Calu3 (cell line): ENCODE measurements at places on chromosomes 2 and 18. TPM values are rescaled to one million over a fixed set of nuclear protein-coding genes. Genes with fewer than 3 reads are reported as not detected.

GRCh38 chr2:182903566-182903965 lies 37.1 kb upstream of the FRZB start:
- H3K27ac ChIP-seq: no peak overlapping the region
- no peaks in the 10 kb centered on the region for H3K4me1 ChIP-seq
- no peak overlapping the region for H3K4me3 ChIP-seq
- DNase-seq: no peak
- H3K36me3 ChIP-seq: peaks cover 17% of the 10 kb centered on the region

DNA sequence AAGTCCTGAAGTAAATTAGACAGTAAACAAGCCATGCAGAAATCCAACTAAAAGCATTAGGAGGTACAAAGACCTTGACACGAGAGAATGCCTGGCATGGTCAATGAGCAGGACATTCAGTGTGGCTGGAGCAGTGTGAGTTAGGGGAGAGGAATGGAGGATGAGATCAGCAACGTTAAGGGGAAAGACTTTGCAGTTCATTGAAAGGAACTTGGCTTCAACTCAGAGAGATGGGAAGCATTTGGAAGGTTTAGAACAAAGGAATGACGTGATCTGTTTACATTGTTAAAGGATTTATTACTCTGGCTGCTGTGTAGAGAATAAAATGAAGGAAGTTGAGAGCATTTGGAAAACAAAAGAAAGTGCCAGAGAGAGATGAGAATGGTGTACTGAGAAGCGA lies 621.3 kb downstream of the XIRP2 start:
- H3K36me3 ChIP-seq: no peaks in the 10 kb centered on the region
- peaks cover 9% of the 10 kb centered on the region for H3K4me1 ChIP-seq
- no peak for DNase-seq

DNA sequence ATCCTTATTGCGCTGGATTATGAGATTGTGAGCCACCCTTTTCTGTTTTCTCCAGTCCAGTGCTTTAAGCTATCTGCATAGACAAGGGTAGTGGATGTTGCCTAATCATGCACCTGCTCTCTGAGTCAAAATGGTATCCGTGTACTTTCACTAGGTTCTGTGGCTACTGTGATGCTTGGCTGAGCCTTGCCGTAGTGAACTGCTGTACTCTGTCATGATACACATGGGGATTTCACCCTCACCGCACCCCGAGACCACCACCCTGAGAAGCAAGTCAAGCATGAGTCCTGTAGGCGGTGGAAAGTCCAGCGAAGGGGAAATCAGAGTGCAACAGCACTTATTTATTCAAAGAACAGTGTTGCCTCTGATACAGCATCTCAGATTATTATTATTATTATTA lies 55.0 kb downstream of the ARHGAP25 start:
- DNase-seq: no peak
- H3K27ac ChIP-seq: no peak overlapping the region
- H3K4me3 ChIP-seq: no peak overlapping the region
- H3K4me1 ChIP-seq: no peaks in the 10 kb centered on the region
- no peaks in the 10 kb centered on the region for H3K36me3 ChIP-seq
- peaks cover 31% of the 10 kb centered on the region for H3K27me3 ChIP-seq

GRCh38 chr2:11100976-11101375 lies 54.3 kb upstream of the SLC66A3 start:
- no peak overlapping the region for H3K4me3 ChIP-seq
- DNase-seq: no peak
- no peak overlapping the region for H3K27ac ChIP-seq
- peaks cover 9% of the 10 kb centered on the region for H3K36me3 ChIP-seq

Gene OR6B3
- not detected in 2 replicates for total RNA-seq

- H3K27ac ChIP-seq: no peak overlapping the region
- no peak overlapping the region for H3K4me3 ChIP-seq
- H3K27me3 ChIP-seq: no peaks in the 10 kb centered on the region
- DNase-seq: peak; percentile 7
- no peaks in the 10 kb centered on the region for H3K36me3 ChIP-seq
These were observed 375.7 kb downstream of the EIPR1 start for GRCh38 chr2:3001615-3002560.

Gene LAMA3
- 207 and 233 TPM in 2 replicates for total RNA-seq

DNA sequence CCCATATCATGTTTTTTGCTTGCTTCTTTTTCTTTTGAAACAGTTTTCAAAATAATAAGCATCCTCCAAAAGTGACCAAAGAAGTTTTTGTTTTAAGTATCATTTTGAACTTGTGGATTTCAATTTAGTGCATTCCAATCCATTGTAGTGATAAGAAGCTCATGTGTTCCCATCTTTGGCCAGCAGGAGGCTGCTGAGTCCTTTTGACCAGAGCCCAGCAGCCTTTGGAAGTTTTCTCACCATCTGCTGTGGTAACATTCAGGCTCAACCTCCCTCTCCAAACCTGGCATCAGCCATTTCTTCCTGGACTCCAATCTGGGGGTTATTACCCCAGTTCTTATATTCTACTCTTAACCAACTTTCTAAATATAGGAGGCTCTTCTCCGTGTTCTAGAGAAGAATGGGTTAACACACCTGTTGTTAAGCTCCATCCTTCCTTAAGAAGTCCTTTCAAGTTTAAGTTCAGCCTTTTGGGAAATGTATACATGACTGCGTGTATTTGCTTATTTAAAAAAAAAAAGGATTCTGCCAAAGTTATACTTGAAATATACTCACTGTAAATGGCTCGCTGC lies 39.0 kb upstream of the MAL start:
- no peaks in the 10 kb centered on the region for H3K4me1 ChIP-seq
- DNase-seq: peak; percentile 64
- no peak overlapping the region for H3K27ac ChIP-seq
- H3K36me3 ChIP-seq: no peaks in the 10 kb centered on the region
- no peak overlapping the region for H3K4me3 ChIP-seq

- H3K36me3 ChIP-seq: peaks cover 33% of the 10 kb centered on the region
- peak overlapping the region; percentile 52 for H3K27ac ChIP-seq
- DNase-seq: peak; percentile 35
- no peaks in the 10 kb centered on the region for H3K27me3 ChIP-seq
- H3K4me3 ChIP-seq: no peak overlapping the region
- H3K4me1 ChIP-seq: peaks cover 43% of the 10 kb centered on the region
These were observed 39.0 kb downstream of the RALB start for GRCh38 chr2:120291401-120292311.

DNA sequence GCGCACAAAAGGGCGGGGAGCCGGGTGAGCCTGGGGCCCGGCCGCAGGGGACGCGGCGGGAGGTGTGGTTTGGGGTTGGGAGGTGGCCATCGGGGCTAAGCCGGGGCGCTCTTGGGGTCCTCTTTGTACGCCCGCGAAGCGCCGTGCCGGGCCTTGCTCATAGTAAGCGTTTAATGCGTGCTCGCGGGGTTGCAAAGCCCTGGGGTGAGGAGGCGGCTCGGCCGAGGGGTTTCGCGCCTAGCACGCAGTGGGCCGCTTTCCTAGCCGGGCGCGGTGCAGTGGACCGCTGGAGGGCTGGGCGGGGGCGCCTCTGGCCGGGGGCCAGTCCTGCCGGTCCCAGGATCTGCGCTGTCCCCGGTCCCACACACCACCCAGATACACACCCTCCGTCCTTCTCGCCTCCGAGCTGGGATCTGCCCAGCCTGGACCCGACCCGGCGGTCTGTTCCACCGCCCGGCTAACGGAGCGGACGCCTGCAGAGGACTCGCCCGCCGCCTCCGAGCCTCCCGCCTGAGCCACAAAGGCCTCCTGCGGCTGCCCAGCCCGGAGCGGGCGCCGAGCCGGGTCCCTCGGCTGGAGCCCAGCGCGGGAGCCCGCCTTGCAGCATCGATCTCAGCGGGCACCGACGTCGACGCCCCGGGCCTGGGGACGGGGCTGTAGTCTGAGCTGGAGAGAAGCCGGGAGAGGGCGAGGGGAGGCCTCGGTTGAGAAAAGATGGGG lies 564 bp downstream of the DPYSL5 start:
- H3K4me1 ChIP-seq: no peaks in the 10 kb centered on the region
- no peak overlapping the region for H3K27ac ChIP-seq
- H3K27me3 ChIP-seq: peaks cover 89% of the 10 kb centered on the region
- H3K36me3 ChIP-seq: no peaks in the 10 kb centered on the region

DNA sequence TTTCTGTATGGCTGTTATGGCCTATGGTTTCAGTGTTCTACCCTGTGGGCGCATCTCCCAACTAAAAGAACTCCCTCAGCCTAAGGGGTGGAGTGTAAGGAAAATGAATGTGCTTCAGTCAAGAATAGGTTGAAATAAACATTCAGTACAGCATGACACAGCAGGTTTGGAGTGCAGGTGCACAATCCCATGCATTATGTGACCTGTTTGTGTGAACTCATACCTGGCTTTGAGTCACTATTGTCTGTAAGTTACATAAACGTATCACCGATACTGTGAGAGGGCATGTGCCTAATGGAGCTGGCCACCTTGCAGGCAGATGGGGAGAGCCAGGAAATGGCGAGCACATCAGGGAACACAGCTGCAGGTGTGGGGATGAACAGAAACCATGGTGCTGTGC lies 216.0 kb downstream of the DSEL start:
- DNase-seq: no peak
- H3K36me3 ChIP-seq: no peaks in the 10 kb centered on the region
- H3K4me1 ChIP-seq: peaks cover 10% of the 10 kb centered on the region
- no peak overlapping the region for H3K4me3 ChIP-seq
- H3K27ac ChIP-seq: no peak overlapping the region

Gene ROCK2
- total RNA-seq: 30.8 and 35.3 TPM in 2 replicates

- no peak for DNase-seq
- peaks cover 8% of the 10 kb centered on the region for H3K4me1 ChIP-seq
- H3K27me3 ChIP-seq: peaks cover 9% of the 10 kb centered on the region
These were observed 89.1 kb downstream of the HS1BP3 start for GRCh38 chr2:20561637-20562454.

Gene TCF7L1
- 2.9 and 3.0 TPM in 2 replicates for total RNA-seq

DNA sequence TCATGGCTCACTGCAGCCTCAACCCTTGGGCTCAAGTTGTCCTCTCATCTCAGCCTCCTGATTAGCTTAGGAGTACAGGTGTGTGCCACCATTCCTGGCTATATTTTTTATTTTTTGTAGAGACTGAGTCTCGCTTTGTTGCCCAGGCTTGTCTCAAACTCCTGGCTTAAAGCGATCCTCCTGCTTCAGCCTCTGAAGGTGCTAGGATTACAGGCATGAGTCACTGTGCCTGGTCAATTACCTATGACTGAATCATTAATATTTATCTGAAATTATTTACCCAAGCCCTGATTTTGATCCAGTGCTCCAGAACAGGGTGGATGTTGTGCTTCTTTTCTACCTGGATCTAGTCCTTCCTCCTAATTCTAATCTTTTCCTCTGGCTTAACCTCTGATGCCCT lies 87.8 kb downstream of the MAP2 start:
- peaks cover 20% of the 10 kb centered on the region for H3K4me1 ChIP-seq
- DNase-seq: peak; percentile 8
- H3K27ac ChIP-seq: no peak overlapping the region

Gene SNORC
- total RNA-seq: 4.3 and 5.0 TPM in 2 replicates

DNA sequence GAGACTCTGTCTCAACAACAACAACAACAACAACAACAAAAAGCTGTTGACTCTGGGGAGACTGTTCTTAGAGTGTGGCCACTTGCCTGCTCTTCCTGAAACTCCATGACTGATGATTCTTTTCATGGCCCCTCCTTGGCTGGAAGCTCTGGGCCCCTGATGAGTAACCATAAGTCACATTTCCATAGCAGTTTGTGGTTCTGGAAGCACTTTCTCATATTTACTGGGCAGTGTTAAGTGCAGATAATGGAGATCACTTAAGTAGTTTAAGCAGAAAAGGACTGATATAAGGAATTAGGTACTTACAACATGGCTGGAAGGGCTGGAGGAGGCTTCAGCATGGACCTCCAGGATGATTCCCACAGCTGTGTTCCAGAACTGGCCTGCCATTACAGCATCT lies 147.3 kb upstream of the DLX2 start:
- no peak overlapping the region for H3K4me3 ChIP-seq
- peaks cover 6% of the 10 kb centered on the region for H3K36me3 ChIP-seq
- peaks cover 79% of the 10 kb centered on the region for H3K4me1 ChIP-seq
- no peak for DNase-seq
- no peaks in the 10 kb centered on the region for H3K27me3 ChIP-seq

DNA sequence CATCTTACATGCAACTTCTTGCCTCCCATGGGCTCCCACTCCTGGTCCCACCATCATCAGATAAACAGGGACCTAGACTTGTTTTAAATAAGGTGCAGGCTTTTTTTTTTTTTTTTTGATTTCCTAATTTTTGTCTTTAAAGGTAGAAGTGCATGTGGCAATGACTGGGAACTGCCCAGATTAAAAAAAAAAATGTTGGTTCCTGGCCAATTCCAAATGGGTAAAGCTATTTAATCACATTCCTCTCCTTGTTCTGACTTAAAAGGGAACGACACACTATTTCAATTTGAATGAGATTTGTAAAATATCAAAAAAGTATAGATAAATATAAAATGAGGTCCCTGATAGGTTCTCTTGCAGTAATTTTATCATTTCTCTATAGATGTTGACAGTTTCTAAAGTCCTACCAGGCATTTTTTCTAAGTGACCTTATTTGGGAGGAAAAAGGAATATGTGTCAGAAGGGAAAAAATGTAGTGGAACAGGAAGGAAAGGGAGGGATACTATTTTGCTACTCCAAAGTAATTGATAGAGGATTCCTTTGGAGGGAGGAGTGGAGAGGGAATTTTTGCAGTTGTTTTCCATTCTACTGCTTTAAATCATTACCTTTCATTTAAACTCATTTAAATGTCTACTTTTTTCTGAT lies 43.3 kb downstream of the DDX1 start:
- H3K4me3 ChIP-seq: no peak overlapping the region
- peaks cover 35% of the 10 kb centered on the region for H3K36me3 ChIP-seq
- no peak overlapping the region for H3K27ac ChIP-seq
- H3K4me1 ChIP-seq: no peaks in the 10 kb centered on the region
- no peak for DNase-seq
- no peaks in the 10 kb centered on the region for H3K27me3 ChIP-seq

Gene ZNF521
- 0.07 TPM in 1 of 2 replicates, not detected in the other for total RNA-seq

DNA sequence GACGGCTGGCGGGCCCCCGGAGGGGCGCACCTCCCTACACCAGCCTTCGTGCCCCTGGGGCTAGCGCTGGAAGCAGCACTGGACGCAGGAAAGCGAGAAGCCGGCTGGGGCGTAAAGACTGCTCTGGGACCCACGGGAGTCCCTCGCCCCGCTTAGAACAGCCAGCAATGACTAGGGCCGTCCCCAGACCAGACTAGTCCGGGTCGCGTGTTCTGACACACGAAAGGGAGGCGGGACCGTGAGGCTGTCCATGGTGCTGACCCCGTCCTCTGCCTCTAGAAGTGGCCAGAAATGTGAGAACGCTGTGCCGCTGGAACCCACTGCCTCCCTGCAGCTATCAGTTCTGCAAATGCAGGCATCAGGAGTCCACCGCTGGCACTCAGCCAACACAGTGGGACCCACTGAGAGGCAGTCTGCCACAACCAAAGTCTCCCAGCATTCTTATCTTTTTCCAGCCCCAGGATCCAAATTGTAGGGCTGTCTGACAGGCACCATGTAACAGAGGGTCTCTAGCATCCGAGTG lies at the start of gene UCN:
UCN (minus strand) TSS at position 87 of the 523 bp plus-strand sequence. CDS start 550 bp downstream, outside the sequence.
- no peak for DNase-seq
- no peak within 1 kb of the TSS for H3K27ac ChIP-seq
- no peaks in the 10 kb centered on the region for H3K4me1 ChIP-seq

- no peaks in the 10 kb centered on the region for H3K4me1 ChIP-seq
- H3K4me3 ChIP-seq: peak overlapping the region; percentile 62
- H3K36me3 ChIP-seq: peaks cover 10% of the 10 kb centered on the region
- DNase-seq: no peak
- peak overlapping the region; percentile 12 for H3K27ac ChIP-seq
These were observed 336 bp downstream of the THNSL2 start for GRCh38 chr2:88170472-88170892.
